Fibroblast of skin of right quadriceps (primary cell): ENCODE measurements at places on chromosomes 11 and 22.
A peak's percentile ranks its signal among the peaks of the same experiment; 100 is the strongest.

DNA sequence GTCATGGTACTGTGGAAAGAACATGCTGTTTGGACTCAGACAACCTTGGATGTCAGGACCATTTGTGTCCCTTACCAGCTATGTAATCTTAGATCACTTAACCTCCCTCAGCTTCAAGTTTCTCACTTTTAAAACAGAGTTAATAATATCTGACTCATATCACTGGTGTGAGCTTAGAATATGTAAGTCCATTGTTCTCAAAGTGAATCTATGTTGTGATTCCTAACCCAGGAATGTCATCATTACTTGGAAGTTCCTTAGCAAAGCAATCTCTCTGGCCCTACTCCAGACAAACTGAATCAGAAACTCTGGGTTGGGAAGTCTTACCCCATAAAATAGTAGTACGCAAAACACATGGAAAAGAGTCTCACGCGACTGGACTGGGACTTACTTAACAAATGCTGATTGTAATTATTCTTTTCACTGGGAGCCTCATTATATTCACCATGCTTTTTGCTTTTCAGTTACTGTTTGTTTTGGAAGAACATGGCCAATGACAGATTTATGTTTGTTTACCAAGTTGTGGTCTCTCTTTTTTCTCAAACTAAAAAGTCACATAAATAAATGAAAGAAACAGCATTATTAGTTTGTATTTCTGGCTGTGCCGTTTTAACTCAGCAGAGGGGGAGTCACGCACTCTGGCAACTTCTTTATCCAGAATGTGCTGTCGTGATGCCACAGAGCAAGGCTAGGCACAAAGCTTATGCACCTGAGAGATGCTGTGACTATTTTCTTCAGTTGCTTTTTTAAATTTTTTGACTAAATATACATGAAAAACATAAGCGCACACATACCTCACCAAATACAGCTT is 217.7 kb upstream of the CTSC start:
- peak; percentile 99 for DNase-seq

- DNase-seq: no peak
Measured at GRCh38 chr11:4947505-4947904, at the start of gene OR51A4. Gene OR51A4, minus strand, starts transcription at chr11:4947605. Its CDS starts 505 bp downstream, at chr11:4947100.

- peak; percentile 33 for DNase-seq
Measured at GRCh38 chr22:40213478-40213877, 35.8 kb downstream of the TNRC6B start.

- DNase-seq: peak; percentile 81
Measured at GRCh38 chr11:124898711-124899110, 1.0 kb upstream of the ROBO4 start.

GRCh38 chr11:111408789-111409727 is 30.0 kb upstream of the POU2AF1 start:
- DNase-seq: peak; percentile 55

DNA sequence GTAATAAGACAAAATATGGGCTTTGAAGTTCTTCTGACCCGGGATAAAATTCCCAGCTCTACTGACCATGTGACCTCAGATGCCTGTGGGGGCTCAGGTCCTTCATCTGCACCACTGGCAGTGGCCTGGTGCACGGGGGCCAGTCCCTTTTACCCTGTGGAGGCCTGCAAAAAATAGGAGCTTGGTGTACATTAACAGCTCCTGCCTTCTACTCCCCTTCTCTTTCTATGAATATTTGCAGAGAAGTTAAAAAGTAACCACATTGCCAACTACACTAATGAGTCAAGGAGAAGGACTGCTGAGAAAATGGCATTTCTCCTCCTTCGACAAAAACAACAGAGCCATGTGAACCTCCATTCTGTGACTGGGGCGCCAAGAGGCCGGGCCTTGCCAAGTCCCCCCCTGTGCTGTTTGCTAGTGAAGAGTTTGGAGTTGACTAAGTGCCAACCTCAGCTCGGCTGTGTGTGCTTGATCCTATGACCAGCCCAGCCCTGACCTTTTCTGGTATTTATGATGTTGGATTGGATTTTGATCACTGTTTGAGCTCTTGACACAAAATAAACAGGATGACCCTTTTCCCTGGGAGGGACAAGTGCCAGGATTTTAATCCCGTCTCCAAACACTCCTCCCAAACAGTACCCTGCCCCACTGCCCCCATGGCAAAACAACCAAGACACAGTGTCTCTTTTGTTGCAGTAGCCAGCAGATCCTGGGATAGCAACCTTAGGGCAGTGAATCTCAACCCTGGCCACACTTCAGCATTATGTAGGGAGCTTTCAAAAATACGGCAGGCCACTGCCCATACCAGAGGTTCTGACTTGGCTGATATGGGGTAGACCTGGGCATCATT is 380.1 kb downstream of the LARGE1 start:
- DNase-seq: no peak

- DNase-seq: no peak
Measured at GRCh38 chr11:11709447-11710239, 87.8 kb upstream of the GALNT18 start.

- peak; percentile 1 for DNase-seq
Measured at GRCh38 chr11:113817162-113817561, 37.6 kb downstream of the CLDN25 start.

GRCh38 chr11:109507836-109508561 is 86.0 kb downstream of the C11orf87 start:
- DNase-seq: peak; percentile 29

DNA sequence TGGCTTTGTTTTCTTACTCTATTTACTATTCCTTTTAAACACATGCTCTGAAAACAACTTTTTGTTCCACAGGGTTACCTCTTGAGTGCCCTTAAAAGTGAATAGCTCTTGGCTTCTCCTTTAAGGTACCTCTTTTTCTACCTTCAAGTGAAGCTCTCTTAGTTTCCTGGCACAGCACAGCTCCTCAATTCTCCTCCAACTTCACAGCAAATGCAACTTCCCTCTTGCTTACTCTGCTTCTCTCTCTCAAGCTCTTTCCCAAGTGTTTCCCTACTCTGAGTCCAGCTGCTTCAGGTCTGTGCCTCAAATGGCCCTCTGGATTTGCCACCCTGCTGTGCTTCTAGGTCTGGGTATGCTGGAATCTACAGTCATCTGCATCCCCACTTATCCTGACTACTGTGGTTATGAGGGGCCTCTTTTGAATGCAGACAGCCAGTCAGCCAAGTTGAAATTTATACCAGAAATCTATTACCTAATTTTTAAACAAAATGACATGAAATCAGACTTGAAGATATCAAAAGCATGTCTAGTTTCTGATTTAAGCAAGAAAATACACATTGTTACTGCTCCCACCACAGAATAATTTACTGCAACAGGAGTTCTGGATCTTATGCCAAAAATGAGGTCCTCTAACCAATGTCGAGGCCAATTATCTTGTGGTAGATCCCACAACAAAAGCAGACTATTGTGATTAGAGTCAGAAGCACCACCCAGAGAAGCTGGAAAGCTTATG is 371.1 kb downstream of the SOX6 start:
- peak; percentile 54 for DNase-seq

- DNase-seq: peak; percentile 70
Measured at GRCh38 chr22:40534379-40535188, 101.9 kb downstream of the MRTFA start.

DNA sequence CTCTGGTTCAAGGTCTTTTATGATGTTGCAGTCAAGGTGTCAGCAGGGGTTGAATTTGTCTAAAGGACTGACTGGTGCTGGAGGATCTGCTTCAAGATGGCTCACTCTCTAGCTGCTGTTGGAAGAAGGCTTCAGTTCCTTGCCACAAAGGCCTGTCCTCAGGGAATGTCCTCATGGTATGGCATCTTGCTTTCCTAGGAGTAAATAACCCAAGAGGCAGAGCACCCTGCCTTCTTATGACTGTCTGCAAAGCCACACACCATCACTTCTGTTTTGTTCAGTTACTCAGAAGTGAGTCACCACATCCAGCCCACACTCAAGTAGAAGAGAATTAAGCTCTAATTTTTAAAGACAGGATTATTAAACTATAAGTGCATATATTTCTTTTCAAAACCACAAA is 45.2 kb downstream of the PLAAT5 start:
- DNase-seq: peak; percentile 29

GRCh38 chr22:17918840-17919239 is 105.5 kb downstream of the MICAL3 start:
- peak; percentile 74 for DNase-seq

- DNase-seq: no peak
Measured at GRCh38 chr11:13308704-13309103, 31.1 kb downstream of the BMAL1 start.

GRCh38 chr11:126890561-126890960 is 110.0 kb downstream of the KIRREL3 start:
- DNase-seq: no peak

- peak; percentile 80 for DNase-seq
Measured at GRCh38 chr11:9834291-9834690, 170.4 kb downstream of the SWAP70 start.

- no peak for DNase-seq
Measured at GRCh38 chr22:23496445-23496833, 83.7 kb downstream of the IGLL1 start.

DNA sequence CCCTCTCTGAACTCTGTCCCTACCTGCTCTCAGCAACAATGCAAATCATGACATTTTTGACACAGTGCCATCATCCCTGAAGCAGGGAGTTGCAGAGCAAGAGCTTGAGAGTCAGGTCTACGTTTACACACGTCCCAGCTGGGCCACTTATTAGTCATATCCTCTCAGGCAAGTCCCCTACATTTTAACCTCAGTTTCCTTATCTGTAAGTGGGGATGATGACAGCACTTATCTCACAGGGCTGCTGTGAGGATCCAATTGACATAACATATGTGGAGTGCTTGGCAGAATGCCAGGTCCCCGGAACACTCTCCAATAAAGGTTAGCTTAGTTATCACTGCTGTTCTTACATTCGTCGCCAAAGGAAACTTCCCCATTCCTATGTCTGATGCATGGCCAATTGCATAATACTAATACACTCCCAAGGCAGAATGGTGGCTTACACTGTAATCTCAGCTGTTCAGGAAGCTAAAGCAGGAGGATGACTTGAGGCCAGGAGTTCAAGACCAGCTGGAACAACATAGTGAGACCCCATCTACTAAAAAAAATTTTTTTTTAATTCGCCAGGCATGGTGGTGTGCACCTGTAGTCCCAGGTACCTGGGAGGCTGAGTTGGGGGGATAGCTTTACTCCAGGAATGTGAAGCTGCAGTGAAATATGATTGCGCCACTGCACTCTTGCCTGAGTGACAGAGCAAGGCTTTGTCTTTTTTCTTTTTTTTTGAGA is 16.6 kb downstream of the ASCC2 start:
- peak; percentile 90 for DNase-seq

GRCh38 chr11:2433106-2433925 is 11.0 kb downstream of the TRPM5 start:
- DNase-seq: no peak
